HFF-Myc (cell line): ENCODE measurements at places on chromosomes 12 and 14.
A peak's percentile ranks its signal among the peaks of the same experiment; 100 is the strongest.

GRCh38 chr12:74619884-74620283 is 82.2 kb downstream of the ATXN7L3B start:
- no peak for DNase-seq

DNA sequence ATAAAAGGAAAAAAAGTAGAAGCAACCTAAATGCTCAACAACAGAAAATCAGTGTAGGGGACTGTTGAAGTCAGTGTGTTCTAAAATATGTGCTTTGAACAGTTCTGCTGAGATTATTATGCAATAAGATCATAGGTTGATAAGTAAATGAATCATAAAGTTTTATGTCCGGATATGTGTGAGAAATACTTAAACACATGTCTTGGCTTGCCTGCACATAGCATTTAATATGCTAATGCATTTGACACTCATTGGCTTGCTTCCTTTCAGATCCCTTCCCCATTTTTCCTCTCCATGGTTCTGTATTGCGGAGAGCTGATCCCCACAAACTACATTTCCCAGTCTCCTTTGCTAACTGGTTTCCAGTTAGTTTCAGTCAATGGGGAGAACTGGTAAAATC is 573.8 kb upstream of the TBX3 start:
- DNase-seq, result peak; percentile 32

GRCh38 chr12:43282106-43282505 is 269.9 kb downstream of the ADAMTS20 start:
- no peak for DNase-seq

DNA sequence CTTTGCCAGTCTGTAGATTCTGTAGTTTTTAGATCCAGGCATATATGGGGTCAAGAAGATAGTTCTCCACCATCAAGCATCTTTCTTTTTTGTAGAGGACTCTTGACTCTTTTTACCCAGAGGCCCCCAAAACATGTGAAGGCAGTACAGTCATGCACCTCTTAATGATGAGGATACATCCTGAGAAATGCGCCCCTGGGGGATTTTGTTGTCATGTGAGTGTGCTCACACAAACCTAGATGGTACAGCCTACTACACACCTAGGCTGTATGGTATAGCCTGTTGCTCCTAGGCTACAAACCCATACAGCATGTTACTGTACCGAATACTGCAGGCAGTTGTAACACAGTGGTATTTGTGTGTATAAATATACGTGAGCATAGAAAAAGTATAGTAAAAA is 23.0 kb downstream of the EVL start:
- DNase-seq, result no peak

DNA sequence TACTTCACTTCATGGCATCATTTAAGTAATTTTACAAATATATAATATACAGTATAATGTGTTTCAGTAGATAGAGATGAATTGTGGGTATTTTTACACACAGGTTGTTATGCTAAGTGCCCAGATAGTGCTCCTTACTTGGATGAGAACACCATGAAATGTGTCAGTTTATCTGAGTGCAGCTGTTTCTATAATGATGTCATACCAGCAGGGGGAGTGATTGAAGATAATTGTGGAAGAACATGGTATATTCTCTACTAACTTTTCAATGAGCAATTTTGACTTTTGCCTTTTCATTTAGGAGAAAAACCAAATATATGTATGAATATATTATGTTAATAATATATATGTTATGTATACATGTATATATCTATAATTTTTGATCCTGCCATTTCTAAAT is 221.6 kb downstream of the LRRK2 start:
- DNase-seq, result peak; percentile 0

GRCh38 chr14:60092526-60092920 is 800 bp downstream of the PCNX4 start:
- DNase-seq, result no peak

DNA sequence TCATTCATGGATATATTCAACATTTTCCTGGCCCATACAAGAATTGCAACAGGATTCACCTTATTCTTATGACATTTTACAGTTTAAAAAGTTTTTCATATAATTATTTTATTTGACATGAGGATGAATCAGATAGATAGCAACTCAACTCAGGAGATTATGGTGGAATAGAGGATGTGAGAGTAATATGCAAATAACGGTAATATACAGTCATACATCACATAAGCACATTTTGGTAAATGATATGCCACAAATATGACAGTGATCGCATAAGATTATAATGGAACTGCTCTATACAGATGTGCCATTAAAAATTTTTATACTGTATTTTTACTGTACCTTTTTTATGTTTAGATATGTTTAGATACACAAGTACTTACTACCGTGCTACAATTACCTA is 24.1 kb upstream of the CRADD start:
- no peak for DNase-seq

GRCh38 chr12:88310666-88311065 is 168.6 kb downstream of the TMTC3 start:
- DNase-seq, result no peak

DNA sequence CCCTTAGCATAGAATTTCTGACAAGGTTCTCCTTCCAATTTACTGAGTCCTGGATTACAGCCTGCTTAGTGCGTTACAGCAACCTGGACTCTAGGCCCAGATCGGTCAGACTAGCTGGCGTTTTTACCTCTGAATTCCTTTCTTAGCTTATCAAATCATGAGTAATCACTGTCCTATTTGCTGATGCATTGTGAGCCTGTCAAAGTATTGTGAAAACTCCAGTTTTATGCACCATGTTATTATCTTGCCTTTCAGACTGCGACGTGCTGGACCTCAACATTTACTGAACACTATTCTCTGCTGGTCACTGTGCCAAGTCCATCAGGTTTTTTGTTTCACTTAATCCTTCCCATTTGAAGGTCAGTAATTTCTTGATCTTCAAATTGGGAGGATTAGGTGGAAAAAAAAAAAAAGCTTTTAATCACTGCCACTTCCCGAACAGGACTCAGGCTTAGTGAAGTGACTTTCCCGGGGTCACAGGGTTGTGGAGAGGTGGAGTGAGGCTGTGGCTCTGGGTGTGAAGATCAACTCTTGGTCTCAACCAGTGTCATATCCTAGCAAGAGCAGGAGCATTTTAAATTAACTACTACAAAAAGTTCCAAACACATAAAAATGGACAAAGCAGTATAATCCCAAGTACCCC is 31.2 kb downstream of the FBXO21 start:
- no peak for DNase-seq

DNA sequence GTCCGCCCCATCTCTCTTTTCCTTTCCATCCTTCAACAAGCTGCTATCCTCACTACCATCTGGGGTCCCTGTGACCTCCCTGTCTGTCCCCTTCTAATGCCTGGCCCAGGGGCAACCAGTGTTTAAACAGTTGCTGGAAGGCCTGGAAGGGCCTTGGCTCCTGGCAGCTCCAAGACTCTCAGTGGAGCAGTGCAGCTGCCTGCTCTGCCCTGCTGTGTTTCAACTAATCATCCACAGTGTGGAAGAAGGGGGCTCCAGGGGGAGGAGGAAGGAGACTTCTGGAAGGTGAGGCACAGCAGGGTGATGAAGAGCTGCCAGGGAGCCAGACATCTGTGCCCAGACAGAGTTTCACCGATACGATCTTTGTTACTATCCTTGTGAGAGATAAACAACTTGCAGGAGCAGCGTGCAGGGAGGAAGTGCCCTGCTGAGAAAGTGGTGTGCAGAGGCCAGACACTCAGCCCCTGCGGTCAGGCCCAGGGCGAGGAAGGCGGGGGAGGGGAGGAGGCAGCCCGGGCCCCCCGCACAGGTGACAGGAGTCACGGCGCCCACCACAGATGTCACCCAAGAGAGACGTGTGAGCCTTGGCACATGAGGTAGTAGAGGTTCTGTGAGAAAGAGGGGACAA is 1061.8 kb downstream of the BCL11B start:
- DNase-seq, result no peak

GRCh38 chr14:88630565-88630964 is 67.7 kb downstream of the ZC3H14 start:
- no peak for DNase-seq

DNA sequence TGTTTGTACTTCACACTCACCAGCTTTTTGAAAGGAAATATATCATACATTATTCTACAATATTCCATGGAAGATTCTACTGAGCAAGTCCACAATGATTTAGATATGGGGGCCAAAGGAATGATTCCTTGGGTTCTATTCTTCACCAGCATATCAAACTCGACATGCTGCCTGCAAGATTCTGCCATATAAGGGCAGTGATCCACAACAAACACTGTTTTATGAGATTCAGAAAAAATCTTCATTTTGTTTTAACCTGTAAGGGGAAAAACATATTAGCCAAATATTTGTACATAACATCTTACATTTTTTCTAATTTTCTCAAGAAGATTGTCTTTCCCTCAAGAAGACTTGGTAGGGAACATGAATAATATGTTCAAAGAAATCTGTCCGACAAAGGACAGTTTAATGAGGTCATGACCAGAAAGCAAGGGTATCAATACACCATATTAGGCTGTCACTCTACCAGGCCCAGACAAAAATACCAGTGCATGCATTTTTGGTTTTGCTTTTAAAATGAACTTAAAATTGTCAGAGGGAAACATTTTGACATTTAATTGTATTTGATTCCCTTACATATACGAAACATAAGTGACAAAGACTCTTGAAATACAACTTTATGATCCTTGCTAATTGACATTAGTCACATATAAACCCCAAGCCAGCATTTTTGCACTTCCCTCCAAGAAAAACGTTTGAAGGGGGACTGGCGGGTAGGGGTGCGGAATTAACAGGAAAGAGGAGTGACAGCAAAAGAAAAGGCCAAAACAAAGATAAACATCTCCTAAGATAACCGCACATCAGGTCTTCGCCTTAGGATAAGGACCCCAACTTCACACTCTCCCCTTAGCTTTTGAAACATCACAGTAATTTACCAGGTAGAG is 980 bp downstream of the INTS13 start:
- no peak for DNase-seq

DNA sequence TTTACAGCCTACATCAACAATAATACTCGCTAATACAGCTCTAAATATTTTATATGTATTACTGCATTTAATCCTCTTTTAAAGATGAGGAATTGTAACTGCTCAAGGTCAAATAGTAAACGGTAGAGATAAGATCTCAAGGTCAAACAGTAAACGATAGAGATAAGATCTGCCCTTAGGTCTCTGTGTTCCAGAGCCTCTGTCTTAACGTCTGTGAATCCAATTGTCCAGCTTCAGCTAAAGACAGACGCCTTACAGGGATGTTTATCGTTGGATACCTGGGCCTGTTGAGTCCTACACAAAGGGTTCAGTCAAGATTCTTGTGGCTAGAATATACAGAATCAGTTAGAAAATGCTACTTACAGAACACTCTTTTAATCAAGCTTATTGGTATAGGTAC is 20.0 kb downstream of the PYGL start:
- no peak for DNase-seq

DNA sequence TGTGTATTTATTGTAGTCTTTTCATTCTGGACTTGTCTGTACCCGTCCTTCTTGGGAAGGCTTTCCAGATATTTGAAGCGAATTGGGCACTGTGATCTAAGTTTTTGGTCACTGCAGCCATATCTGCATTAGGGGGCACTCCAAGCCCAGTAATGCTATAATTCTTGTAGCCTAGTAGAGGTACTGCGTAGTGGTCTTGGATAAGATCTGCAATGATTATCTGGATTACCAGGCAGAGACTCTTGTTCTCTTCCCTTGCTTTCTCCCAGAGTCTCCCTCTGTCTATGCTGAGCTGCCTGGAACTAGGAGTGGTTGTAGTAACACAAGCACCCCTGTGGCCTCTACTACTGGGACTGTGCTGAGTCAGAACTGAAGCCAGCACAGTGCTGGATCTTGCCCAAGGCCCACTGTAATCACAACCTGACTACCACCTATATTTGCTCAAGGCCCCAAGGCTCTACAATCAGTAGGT is 30.0 kb downstream of the SLC38A2 start:
- DNase-seq, result no peak

DNA sequence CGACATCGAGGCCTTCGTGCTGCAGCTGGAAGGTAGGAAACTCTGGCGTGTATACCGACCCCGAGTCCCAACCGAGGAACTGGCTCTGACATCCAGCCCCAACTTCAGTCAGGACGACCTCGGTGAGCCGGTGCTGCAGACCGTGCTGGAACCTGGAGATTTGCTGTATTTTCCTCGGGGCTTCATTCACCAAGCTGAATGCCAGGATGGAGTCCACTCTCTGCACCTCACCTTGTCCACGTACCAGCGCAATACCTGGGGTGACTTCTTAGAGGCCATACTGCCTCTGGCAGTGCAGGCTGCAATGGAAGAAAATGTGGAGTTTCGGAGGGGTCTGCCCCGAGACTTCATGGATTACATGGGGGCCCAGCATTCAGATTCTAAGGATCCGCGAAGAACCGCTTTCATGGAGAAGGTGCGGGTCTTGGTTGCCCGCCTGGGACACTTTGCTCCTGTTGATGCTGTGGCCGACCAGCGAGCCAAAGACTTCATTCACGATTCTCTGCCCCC is 1.4 kb downstream of the RIOX1 start:
- DNase-seq, result no peak

DNA sequence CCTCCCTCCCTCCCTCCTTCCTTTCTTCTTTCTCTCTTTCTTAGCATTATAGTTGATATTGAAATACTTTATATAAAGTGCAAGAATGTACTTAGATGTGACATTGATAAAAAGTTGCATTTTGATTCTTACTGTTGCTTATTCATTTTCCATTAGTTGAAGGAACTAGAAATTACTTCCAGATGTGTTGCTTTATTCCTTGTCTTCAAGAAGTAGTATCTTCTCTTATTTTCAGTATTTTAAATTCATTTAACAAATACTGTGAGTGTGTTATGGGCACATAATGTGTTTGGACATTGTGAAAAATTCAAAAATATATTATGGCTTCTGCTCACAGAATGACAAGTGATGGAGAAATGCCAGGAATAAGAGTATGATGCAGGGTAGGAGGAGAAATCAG is 45.6 kb downstream of the TRMT5 start:
- no peak for DNase-seq

GRCh38 chr12:94561943-94562411 is 88.4 kb downstream of the TMCC3 start:
- DNase-seq, result no peak

- no peak for DNase-seq
Measured at GRCh38 chr12:77213319-77213718, 147.9 kb upstream of the E2F7 start.

DNA sequence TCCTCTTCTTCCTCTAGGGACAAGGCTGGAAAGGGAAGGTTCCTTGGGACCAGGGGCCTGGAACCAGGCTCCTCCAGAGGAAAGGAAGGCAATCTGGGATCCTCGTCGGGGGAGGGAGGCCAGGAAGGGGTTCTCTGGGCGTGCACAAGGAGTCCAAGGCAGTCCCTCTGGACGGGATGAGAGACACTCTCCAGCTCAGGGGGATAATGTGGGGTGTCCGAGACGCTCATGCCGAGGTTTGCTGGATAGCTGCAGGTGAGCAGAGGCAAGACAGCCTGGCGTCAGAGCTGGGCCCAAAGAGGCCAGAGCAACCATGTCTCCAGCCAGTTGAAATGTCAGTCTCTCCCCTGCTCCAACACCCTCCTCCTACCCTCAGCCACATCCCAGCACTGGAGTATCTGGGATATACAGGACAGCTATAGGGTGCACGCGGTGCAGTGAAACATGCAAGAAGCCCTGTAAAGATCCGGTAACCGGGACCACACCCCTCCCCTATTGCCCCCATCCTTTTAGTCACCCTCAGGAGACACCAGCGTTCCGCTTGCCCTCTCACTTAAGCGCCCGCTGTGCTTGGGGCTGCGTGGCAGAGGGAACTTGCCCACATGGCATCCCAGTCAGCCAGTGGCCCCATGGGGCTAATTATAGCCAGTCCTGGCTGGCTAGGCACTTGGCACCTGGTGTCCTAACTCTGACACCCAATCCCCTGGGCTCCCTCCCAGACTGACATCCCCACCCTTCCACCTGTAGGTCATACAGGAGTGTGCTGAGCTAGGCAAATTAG is at the start of gene KLHL33:
TSS of gene KLHL33 (minus strand) at position 585 of the 781 bp plus-strand sequence. CDS start at position 230, 355 bp downstream.
- DNase-seq, result no peak

- DNase-seq, result no peak
Measured at GRCh38 chr12:122336015-122336946, 70.0 kb upstream of the VPS33A start.
